G401 (cell line): ENCODE measurements at places on chromosomes 2 and 18. TPM values are rescaled to one million over a fixed set of nuclear protein-coding genes. Genes with fewer than 3 reads are reported as not detected.

DNA sequence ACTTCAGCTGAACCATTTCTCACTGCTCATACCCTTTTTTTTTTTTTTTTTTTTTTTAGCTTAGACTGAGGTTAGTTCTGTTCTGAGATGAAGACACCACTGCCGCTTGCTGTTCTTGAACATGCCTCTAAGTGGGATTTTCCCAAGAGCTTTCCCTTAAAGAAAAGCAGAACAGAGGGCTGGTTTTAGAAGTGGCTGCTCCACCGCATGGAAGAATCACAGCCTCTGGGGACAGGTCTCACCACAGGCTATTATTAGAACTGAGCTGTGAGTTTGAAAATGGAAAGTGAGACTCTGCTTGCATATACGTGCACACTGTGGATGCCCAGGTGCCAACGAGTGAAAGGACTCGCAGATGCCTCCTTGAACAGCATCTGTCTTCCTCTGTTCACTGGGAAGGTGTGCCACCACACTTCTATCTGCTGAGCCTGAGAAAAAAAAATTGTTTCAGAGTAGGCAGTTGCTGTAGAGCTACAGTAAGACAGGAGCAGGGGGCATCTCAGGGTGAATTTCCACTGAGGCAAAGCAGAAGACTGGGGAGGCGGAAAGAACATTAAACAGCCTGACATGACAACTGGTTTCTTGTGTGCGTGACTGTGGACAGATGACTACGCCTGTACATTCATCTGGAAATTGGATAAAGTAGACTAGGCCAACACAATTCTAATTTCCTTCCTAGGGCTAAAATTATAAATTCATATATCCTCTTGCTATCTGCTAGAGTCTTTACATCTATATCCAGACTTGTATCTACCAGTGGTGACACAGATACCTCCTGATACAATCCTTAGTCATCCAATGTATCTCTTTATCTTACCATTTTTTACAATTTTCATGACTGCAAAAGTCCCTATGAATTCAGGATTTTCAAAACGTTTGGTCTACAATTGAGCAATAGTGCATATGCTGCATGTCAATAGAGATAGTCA is 1045.7 kb upstream of the CELF4 start:
- no peak for DNase-seq

GRCh38 chr2:15797231-15797938 is 143.0 kb upstream of the MYCN start:
- no peak for DNase-seq

DNA sequence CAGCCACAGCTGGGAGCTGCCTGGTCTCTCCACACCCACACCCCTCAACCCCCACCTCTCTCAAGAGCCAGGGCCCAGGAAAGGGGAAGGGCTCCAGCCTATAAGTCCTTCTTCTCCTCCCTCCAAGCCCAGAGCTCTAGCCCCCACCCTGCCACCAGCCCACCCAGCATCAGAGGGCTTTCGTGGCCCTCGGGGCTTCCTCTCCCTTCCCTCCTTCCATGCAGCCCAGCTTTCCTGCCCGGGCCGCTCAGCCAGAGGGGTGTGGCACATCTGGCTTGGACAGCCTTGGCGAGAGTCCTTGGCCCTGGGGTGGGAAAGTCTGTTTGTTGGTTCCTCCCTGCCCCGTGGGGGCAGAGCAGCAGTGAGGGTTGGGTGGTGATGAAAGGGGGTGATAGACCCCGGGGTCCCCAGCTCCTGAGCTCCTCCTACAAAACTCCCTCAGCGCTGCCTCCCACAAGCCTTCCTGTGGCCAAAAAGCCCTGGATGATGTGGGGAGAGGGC is 7.0 kb downstream of the TNS1 start:
- DNase-seq = no peak

- no peak for DNase-seq
These were observed 121.0 kb downstream of the KLHL29 start for GRCh38 chr2:23505984-23506380.

DNA sequence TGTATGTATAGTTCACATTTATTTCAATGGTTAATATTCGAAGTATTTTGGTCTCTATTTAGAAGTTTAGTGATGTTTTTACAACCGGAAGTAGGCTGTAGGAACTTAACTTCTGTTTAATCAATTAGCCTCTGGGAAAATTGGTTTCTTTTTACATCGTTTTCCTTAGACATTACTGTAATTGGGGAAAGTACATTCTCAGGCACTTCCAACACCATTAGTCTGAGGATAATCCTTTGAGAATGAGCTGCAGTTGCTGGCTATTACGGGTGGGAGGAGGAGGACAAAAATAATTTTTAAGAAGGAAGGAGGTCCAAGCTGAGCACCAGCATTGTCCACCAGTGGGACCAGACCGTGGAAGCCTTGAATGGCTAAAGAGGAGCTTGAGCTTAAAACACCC is 70.4 kb upstream of the ST3GAL5 start:
- DNase-seq = peak; percentile 50

GRCh38 chr18:30639361-30639760 is 403.2 kb downstream of the DSC3 start:
- DNase-seq = no peak

DNA sequence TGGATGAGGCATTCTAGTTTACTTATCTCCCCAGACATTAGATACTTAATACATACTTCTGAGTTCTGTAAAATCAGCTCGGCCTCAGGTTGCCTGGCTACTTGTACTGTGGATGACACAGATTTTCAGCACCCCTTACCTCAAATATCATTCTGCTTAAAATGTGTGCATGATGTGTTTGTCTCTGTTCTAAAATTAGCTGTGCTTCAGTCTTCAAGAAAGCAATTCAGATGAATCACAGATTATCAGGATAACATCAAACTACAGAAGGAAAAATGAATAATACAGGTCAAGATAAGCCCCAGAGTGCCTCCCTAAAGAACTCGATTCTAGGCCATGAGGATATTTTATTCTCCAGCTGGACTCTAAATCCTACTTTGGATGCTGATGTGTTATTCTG is 21.3 kb upstream of the MAPRE2 start:
- no peak for DNase-seq

DNA sequence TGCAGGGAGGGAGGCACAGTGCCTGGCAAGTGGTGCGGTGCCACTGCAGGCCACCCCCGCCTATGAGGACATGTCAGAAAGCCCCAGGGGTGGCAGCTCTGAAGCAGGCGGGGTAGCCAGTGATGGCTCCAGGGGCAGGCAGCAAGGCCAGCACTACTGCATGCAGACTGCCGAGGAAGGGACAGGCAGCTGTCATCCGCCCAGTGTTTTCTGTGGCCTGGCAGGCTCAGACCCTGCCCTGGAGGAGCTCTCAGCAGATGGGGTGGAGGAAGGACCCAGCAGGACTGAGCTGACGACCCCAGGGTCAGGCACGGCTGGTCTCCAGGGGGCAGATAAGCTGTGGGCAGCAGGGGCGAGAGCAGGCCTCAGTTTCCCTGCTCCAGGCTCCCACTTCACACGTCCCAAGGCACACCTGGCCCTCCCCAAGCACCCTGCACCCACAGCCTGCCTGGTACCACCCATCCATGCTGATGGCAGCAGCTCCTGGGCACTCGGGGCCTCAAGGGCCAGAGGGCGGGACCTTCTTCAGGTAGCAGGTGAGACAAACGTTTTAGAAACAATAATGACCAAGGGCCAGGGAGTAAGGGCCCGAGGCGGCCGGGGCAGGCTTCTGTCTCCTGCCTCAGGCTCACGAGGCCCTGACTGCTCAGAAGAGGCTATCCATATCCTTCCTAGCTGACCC is 48.5 kb downstream of the HS6ST1 start:
- DNase-seq = no peak

DNA sequence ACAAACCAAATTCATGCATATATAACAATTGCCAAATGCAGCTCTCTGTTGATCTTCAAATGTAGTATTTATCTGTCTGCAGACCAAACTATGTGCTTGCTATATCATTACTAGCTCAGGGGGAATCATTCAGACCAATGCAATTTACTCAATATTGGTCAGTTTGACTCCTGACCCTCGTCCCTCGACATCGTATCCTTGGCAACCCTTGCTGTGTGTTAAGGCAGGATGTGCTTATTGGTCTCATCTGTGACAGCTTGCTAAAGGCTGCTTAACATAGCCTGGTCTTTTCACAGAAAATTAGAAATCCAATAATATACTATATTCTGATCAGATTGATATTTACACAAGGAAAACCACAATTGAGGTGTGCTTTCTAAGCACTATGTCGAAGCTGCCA is 747.1 kb downstream of the GALR1 start:
- DNase-seq = no peak

DNA sequence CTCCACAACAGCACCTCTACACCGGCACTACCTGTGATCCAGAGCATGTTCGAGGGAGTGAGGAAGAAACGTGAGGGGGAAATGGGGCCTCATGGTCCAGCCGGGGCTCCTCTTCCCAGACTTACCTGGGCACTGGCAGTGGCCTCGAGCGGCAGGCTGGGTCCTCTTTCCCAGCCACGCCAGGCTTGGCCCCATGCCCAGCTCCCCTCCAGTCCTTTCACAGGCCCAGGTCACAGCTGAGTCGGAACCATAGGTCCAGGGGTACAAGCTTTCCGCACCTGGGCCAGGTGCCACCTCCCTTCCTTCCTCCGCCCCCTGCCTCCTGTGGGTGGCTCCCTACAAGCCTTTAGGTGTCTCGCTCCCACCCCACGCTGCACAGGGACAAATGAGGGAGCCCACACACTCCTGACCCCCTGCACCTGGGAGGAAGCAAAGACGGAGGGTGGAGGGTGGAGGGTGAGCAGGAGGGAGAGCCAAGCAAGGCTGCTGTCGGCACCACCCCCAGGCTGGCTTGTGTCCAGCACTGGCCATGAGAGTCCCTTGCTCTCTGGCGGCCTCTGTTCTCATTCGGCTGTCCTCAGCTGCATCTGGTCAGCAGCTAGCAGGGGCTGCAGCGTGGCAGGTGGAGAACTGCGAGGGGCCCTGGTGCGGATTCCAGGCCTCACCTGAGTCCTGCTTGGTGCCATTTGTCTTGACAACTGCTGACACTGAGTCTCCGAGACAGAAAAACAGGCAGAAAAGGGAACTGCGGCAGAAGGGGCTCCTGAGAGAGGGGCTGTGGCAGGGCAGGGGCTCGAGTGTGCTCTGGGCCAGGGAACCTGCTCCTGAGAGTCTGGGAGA is 26.8 kb downstream of the ADRA2B start:
- no peak for DNase-seq

GRCh38 chr2:106334802-106335201 is 133.4 kb downstream of the RGPD3 start:
- DNase-seq = no peak

- DNase-seq = no peak
These were observed 9.7 kb upstream of the ZNF516 start for GRCh38 chr18:76504749-76505148.

Gene MC5R
- total RNA-seq = not detected in 2 replicates
